ENCODE measurements at places on chromosomes 5 and 9. TPM values are rescaled to one million over a fixed set of nuclear protein-coding genes. Genes with fewer than 3 reads are reported as not detected.

DNA sequence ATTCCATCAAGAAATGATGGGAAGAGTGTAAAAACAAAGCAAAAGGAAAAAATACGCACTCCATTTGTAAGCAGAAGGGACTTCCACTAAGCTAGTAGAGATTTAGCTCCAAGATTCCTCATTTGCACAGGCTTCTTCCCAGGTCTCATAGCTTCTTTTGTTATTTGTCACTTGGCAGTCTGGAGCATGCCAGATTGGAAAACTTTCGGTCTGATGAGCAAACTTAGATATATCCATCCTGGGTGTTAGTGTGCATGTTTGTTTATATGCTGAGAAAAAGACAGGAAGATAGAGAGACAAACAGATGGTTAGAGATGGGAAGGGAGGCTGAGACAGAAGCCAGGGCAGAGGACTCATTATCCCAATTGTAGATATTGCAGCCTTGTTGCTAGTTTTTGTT, 1644.5 kb upstream of the NUDT12 start:
- H3K4me1 ChIP-seq: no peaks in the 10 kb centered on the region
- no peaks in the 10 kb centered on the region for H3K27me3 ChIP-seq
- no peak for DNase-seq
- no peaks in the 10 kb centered on the region for H3K36me3 ChIP-seq

The EIF4E1B gene
- total RNA-seq: not detected

DNA sequence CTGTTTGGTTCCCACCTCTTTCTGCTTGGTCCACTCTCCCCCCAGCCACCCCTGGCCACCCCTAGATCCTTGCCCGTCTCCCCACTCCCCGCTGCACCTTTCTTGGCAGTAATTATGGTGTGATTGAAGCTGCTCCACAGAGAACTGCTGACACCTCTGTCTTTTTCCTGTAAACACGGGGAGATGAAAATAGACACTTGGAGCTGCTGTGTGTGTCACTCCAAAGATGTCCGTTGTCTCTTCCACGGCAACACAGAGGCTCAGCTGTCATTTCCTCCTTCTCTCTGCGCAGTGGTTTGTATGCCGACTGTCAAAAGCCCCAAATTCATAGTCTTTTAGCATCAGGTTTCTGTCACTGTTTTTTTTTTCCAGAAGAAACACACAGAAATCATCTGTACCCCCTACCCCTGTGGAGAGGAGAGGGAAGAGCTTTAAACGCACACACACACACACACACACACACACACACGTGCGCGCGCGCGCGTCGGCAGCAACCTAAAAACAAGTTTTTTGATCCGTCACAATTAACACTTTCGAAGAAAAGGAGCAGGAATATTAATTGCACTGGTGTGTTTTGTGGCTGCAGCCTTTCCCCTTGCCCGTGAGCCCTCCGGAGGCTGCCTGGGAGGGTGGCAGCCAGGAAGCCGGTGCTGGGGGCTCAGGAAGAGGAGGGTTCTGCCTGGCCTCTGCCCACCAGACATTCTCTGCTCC, 39.8 kb downstream of the ASS1 start:
- H3K36me3 ChIP-seq: no peaks in the 10 kb centered on the region
- H3K27me3 ChIP-seq: no peaks in the 10 kb centered on the region
- no peak for DNase-seq
- no peak overlapping the region for H3K4me3 ChIP-seq

The RGMB gene
- 201 TPM for total RNA-seq

- H3K4me3 ChIP-seq: no peak overlapping the region
- no peaks in the 10 kb centered on the region for H3K36me3 ChIP-seq
- peaks cover 4% of the 10 kb centered on the region for H3K4me1 ChIP-seq
- no peaks in the 10 kb centered on the region for H3K27me3 ChIP-seq
- no peak for DNase-seq
- H3K27ac ChIP-seq: no peak overlapping the region
Observed at GRCh38 chr9:81394881-81395675, 294.3 kb downstream of the TLE1 start.

GRCh38 chr5:178522361-178522760, 67.8 kb downstream of the COL23A1 start:
- H3K4me3 ChIP-seq: no peak overlapping the region
- no peaks in the 10 kb centered on the region for H3K4me1 ChIP-seq
- H3K27me3 ChIP-seq: no peaks in the 10 kb centered on the region
- H3K36me3 ChIP-seq: no peaks in the 10 kb centered on the region
- no peak overlapping the region for H3K27ac ChIP-seq

DNA sequence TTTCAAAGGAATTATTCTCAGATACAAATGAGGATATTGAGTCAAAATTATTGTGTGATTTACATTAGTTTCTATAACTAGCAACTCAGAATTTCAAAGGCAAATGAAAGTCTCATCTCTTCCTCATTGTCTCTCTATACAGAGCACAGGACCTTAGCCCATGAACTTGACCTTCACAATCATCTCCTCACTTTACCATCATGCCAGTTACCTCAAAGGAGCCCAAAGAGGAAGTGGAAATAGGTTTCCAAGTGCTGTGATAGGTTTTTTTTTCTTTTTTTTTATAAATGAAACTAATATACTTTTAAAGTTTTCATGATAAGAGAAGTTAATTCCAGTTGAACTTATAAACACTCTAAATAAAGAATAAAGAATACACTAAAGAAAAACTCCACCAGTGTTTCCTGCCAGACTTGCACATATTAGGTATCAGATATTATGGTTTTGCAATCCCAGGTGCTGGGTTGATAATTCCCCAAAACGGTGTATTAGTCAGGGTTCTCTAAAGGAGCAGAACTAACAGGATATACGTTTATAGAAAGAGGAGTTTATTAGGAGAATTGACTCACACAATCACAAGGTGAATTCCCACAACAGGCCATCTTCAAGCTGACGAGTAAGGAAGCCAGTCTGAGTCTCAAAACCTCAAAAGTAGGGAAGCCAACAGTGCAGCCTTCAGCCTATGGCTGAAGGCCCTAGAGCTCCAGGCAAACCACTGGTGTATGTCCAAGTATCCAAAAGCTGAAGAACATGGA, 50.1 kb upstream of the ADAMTS16 start:
- no peak overlapping the region for H3K4me3 ChIP-seq
- no peaks in the 10 kb centered on the region for H3K4me1 ChIP-seq
- peaks cover 17% of the 10 kb centered on the region for H3K27me3 ChIP-seq
- no peak overlapping the region for H3K27ac ChIP-seq
- DNase-seq: no peak

DNA sequence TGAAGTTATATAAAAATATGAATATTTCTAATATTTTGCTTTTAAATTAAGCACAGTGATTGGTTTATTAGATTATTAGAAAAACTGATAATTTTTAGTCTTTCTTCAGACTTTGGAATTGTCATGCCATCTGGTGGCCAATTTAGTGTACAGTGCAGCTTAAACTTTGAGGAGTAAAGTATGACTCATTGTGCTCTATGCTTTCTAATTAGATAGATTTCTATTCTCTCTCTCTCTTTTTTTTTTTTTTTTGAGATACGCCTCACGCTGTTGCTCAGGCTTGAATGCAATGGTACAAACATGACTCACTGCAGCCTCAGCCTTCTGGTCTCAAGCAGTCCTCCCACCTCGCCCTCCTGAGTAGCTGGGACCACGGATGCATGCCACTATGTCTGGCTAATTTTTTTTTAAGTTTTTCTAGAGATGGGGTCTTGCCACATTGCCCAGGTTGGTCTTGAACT, 42.1 kb upstream of the GPR21 start:
- H3K4me3 ChIP-seq: no peak overlapping the region
- H3K27me3 ChIP-seq: no peaks in the 10 kb centered on the region
- peak; percentile 94 for DNase-seq
- H3K36me3 ChIP-seq: peaks cover 35% of the 10 kb centered on the region
- H3K27ac ChIP-seq: peak overlapping the region; percentile 70

DNA sequence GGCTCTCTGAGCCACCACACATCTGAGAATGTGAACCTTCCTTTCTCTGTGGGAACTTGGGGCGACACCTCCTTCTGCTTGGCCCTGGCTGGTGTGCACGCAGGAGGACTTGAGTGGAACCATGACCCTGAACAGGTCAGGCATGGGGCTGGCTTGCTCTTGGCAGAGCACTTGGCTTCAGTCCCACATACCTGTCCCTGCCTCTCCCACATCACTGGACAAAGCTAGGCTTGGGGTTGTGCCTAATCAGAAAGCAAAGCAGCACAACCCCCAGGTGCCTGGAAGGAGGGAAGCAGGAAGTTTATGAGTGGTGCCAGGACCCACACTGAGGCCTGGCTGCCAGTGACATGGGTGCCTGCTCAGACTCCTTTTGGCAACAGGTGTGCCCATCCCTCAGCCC, 13.2 kb downstream of the GADD45G start:
- H3K4me1 ChIP-seq: no peaks in the 10 kb centered on the region
- H3K4me3 ChIP-seq: no peak overlapping the region
- peaks cover 9% of the 10 kb centered on the region for H3K27me3 ChIP-seq
- H3K27ac ChIP-seq: no peak overlapping the region

- H3K36me3 ChIP-seq: peaks cover 4% of the 10 kb centered on the region
- DNase-seq: no peak
- H3K4me1 ChIP-seq: peaks cover 13% of the 10 kb centered on the region
- no peaks in the 10 kb centered on the region for H3K27me3 ChIP-seq
Observed at GRCh38 chr9:127806871-127807270, 4.2 kb downstream of the FPGS start.

All from GM23248 (cell line).